ENCODE measurements at places on chromosomes 4 and X.

DNA sequence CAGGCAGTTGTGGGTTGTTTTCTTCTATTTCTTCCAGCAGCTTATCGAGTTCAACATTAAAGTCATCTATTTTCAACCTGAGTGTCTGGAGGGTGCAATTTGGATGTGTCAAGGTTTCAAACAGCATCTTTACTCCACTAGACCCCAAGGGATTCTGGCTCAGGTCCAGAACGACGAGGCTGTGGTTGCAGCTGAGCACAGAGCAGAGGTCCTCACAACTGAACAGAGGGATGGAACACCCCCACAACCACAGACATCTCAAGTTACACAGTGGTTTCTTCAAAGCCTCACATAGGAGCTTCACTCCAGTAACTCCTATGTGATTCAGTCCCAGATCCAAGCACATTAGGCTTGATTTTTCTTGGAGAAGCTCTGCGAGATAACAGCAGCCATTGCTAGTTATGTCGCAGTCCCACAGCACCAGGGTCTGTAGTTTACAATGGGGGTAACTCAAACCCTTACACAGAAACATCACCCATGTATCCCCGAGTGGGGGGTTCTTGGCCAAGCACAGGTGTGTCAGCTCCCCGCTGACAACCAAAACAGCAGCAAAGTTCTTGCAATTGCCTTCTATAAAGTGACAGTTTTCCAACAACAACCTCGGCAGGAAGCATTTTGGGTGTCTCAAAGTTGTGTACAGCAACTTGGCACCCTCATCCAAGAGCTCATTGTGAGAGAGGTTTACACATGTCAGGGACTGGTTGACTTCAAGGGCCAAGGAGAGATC is 2.8 kb downstream of the NLRP2B start:
- no peak for DNase-seq

DNA sequence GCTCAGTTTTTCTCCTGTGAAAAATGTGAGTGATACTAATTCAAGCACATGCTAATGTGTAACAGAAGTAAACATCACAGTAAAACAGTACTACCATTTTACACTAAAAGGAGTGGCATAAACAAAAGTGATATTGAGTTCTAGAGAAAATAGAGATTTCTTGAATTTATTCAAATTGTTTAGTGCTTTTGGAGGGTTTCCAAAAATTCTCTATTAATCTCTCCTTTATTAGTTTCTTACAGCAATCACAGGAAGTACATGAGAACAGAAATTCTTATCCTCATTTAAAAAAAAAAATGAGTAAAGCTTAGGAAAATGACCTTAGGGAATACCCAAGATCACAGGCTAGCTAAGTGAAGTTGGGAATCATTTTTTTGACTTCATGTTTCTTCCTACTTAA is 459.7 kb upstream of the GALNTL6 start:
- DNase-seq: no peak

DNA sequence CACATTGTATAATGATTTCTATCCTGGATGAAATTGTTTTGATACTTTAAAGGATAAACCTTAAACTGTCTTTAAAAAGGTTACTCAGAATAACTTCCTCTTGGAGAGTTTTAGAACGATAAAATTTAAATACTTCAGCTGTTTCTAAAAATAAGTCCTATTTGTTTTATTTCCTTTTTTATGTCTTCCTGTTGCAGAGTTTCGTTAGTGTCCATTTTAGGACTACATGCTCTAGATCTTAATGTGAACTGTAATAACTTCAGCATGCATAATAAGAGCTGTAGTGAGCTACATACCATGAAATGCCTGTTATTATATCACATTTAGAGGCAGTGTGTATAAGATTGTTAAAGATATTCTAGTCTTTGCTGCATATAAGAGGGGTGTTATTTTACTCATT is 14.6 kb downstream of the ATP10D start:
- no peak for DNase-seq

DNA sequence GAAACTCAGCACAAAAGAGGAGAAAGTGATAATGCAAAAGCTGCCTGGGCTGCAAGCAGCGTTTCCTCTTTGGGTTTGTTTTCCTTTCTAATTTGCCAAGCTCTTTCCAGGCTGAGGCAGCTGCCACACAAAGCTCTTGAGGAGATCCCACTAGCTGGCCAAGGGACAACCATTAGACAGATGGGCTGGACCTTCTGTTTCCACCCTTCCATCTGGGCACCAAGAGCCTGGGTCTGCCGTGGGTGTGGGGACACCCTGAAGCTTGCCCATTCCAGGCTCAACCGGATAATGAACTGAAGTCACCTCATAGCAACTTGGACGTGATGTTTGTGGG is 194.6 kb upstream of the C1QTNF7 start:
- no peak for DNase-seq

DNA sequence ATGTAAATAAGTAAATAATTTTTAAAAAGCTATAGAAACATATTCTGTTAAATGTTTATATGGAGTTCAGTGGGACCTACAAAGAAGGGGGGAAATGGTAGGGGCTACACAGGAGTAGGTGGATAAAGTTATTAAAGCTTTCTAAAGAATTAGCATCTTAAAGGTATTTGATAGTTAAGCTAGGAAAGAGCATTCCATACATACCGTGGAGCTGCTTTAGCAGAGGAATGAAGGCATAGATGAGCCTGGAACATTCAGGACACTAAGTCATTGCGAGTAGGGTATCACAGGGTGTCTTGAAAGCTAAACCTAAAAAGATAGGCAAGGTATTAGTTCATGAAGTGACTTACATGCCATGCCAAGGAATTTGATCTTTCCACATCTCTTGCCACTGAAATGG is 60.4 kb downstream of the SLC10A6 start:
- no peak for DNase-seq

Measured in NCI-H526 (cell line).